Inflammatory macrophage (primary cell): ENCODE measurements at places on chromosomes 1 and 21.

DNA sequence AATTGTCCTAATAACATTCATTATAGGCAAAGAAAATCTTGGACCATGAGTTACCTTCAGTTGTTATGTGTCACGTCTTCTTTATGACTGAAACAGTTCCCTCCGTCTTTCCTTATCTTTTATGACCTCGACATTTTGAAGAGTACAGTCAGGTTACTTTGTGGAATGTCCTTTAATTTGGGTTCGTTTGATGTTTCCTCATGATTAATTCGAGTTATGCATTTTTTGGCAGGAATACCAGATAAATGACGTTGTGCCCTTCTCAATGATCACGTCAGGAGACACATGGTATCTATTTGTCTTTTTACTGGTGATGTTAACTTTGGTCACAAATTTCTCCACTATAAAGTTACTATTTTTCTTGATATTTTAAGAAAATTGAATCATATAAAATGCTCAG lies 17.3 kb upstream of the KLF17 start:
- no peak for DNase-seq

- DNase-seq: no peak
These were observed 202.3 kb upstream of the CACYBP start for GRCh38 chr1:174797398-174797797.

GRCh38 chr1:155527677-155528076 lies 34.9 kb downstream of the ASH1L start:
- DNase-seq: peak; percentile 45

GRCh38 chr1:53485478-53486394 lies 26.5 kb downstream of the DMRTB1 start:
- peak; percentile 64 for DNase-seq

DNA sequence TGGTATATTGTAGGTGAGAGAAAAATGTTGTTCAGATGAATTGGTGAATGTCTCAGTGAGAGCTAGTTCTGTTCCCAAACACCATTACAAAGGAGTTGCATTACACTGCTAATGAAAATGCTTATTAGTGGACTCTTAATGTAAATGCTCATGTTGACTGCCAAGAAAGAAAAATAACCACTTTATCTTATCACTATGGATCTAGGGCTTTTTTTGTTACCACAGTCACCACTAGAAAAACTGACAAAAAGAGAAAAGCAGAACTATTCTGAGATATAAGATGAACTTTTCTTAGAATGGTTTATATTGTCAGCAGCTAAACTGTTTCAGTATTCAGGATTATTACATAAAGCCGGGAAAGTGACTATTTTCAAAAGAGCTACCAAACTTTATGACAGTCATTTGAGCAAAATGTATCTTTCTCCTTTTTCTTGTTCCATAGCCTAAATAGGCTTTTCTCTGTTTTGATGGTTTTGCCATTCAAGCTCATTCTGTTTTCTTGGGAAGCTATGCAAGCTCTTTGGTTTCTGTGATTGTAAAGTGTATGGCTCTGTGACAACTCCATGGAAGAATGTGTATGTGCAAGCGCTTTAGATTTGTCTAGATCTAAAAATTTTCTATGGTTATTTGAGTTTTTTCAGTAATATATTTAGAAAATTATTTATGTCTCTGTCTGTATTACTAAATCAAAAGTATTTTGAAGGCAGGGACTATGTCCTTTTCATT lies 64.2 kb upstream of the DPH5 start:
- no peak for DNase-seq

DNA sequence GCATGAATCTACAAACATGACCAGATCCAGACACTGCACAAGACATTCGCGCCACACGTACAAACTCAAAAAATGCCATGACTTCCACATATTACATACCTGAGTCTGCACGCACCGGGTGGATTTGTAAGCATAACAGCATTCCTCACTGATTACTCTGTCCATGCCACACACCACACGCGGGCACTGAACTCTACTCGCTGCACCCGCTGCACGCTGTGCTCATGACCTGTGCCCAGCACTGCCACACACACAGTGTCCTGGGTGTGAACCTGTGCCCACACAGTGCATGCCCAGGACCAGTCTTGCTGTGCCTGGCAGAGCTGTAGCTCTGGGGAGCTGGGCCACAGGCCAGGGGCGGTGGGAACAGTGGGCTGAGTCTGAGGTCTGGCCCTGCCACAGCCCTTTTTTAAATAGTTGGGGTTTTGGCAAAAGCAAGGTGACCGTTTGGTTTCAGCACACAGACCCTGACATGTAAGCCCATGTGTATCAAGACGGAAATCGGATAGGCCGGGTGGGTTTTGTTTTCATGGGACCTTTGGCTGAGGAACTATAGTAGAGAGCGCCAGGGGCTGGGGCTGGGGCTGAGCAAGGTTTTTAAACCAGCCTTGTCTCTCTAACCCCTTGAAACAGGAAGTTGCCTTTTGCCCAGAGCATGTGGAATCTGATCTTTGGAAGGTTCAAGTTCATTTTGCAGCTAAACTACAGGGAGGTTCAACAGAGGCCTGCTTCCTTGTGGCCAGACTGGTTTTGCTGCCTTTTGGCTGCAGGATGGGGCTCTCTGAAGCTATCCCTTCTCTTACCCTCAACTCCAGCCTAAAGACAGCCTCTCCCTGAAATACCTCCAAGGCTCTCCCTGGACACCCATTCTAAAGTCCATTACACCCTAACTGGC lies 12.3 kb upstream of the GOLT1A start:
- no peak for DNase-seq

- DNase-seq: no peak
These were observed 28.0 kb upstream of the SFPQ start for GRCh38 chr1:35220976-35221375.

- DNase-seq: no peak
These were observed 8.2 kb upstream of the MAPKAPK2 start for GRCh38 chr1:206676499-206676898.

DNA sequence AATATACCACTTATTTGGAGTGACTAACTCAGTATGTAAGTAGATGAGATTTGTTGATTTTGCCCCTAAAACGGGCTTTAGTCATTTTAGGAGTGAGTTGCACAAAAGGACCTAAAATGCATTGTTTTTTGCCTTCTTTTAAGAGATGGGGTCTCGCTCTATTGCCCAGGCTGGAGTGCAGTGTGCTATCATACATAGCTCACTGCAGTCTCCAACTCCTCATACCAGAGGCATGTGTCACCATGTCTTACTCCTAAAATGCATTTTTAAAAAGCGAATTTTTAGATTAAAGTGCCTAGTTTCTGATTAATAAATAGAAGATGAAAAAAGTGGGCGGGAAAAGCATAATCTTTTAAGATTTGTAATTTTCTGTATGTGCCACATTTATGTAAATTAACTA lies 11.5 kb upstream of the NEXN start:
- DNase-seq: no peak

DNA sequence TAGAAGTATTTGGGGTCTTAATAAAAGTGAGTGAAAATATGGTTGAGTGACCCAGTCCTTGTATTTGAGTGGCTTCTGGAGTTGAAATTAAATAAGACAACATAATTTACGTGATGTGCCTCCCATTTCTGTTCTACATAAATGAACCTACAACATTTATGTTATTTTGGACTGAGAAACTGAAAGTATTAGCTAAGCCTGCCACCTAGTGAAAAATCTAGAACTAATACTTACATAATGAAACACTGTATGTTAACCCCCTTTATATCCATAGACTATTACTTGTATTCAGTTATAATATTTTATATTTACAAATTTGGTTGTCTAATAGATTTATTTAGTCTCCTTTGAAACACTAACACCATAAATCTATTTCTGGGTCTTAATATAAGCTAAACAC lies 298.9 kb downstream of the KCNT2 start:
- no peak for DNase-seq

DNA sequence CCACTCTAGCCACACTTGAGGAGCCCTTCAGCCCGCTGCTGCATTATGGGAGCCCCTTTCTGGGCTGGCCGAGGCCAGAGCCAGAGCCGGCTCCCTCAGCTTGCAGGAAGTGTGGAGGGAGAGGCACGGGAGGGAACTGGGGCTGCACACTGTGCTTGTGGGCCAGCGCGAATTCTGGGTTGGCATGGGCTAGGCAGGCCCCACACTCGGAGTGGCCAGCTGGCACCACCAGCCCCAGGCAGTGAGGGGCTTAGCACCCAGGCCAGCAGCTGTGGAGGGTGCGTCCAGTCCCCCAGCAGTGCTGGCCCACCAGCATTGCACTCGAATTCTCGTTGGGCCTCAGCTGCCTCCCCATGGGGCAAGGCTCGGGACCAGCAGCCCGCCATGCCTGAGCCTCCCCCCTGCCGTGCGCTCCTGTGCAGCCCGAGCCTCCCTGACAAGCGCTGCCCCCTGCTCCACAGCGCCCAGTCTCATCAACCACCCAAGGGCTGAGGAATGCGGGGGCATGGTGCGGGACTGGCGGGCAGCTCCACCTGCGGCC lies 785.9 kb upstream of the TPTE start:
- no peak for DNase-seq

- no peak for DNase-seq
These were observed 76.0 kb downstream of the MAN1C1 start for GRCh38 chr1:25692560-25692959.

DNA sequence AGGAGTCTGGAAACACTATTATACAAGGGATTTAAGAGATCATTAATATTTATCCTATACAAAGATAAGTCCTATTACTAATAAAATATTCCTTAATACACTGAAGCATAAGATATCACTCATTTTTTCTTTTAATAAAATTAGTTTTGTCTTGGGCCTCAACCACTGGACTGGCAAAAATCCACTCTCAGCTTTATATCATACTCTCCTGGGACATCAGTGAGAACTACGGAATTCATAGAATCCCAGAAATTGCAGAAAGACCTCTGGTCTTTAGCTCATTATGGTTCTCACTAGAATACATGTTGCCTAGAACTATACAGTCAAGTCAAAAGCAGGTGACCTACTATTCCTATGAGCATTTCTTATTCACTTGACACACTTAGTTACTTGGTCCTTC lies 285.0 kb downstream of the LRRC40 start:
- DNase-seq: no peak

DNA sequence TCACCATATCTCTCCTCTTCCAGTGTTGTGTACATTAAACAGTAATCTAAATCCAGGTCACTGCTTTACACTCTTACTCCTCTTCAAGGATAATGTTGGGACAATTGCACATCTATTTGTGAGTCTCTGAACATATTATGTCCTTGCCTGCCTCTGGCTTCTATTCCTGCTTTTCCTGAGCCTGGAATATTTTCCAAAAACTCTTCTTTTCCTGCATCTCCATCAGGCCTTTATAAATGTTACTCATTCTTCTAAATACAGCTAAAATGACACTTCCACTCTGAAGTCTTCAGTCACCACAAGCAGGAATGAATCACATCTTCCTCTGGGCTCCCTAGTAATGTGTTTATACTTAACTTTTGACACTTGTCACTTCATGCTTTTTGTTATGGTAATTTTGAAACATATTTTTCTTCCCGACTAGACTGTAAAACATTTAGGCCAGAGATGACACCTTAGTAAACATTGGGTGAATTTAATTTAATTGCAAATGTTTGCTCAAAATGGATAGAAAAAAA lies 396.0 kb downstream of the LRRIQ3 start:
- DNase-seq: no peak

DNA sequence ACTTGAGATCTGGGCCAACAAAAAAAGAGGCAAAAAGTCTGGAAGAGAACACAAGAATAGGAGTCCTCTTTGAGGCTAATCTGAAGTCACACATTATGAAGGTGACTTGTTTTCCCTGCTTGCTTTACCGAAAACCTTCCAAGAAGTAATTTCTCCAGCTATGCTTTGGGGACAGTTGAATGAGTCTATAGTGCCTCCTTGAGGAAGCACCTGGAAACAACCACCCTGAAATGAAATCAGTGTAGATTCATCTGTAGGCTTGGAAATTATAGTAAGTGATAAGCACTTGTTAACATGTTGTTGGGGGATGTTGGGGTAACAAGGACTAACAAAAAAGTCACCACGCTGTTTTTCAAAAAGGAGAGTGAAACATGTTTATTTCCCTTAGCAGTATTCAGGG lies 23.4 kb upstream of the RPTN start:
- DNase-seq: peak; percentile 68

- no peak for DNase-seq
These were observed 28.7 kb downstream of the FMO2 start for GRCh38 chr1:171213559-171214454.

GRCh38 chr1:94037392-94038229 lies 83.3 kb downstream of the ABCA4 start:
- DNase-seq: peak; percentile 41

DNA sequence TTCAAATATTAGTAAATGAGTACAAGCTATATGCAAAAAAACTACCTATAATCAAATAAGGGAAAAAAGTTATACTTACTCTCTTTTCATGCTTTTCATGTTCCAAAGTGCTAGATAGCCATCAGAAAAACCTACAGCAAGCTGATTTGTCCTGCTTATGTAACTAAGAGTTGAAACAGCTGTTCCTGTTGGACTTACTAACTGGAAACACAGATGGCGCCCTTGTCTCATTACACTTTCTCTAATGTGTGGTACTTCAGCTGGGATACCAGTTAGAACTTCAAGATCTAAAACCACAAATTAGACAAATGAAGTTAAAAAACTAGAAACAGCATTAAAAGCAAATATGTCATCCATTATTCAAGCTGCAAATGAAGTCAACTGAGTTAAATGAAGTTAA lies 24.3 kb downstream of the AHCTF1 start:
- DNase-seq: peak; percentile 63

GRCh38 chr1:186757851-186758250 lies 70.9 kb upstream of the PLA2G4A start:
- DNase-seq: no peak

DNA sequence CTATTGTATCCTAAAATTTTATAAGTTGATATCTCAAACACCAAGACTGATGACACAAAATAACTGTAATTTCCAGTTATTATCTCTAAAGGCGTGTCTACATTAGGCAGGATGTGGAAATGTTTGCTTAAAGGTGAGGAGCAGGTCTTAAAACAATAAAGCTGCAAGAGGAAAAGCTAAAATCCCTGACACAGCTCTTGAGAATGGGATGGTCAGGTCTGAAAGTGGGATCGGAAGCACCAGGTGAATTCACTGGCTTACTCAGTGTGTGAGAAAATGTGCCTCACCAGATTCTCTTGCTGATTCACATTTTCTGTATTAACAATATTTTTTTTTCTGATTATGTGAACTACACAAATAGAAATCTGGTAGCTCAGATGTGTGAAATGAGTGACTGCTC lies 421.9 kb upstream of the ADAMTS5 start:
- DNase-seq: no peak

- no peak for DNase-seq
These were observed 39.9 kb upstream of the TADA1 start for GRCh38 chr1:166915941-166916340.

DNA sequence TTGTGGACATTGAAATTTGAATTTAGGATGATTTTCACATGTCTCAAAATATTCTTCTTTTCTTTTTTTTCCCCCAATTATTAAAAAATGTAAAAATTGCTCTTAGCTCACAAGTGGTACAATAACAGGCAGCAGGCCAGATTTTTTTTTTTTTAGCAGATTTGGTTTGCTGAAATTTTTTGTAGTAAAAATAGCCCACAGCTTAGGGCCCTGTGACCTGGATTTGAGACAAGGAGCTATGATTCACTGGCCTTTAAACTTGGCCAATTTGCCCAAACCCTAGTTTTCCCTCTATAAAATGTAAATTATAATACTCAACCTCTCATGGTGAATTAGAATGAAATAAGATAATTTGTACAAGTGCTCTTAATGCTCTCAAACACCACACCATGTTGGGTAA lies 253.8 kb downstream of the DYRK1A start:
- DNase-seq: no peak
